IPS DF 19.7 (cell line): ENCODE measurements at places on chromosomes 5 and 9.

GRCh38 chr5:67246108-67246507 lies 49.5 kb upstream of the CD180 start:
- DNase-seq = peak; percentile 7

GRCh38 chr5:132258102-132259068 lies 889 bp downstream of the PDLIM4 start:
- DNase-seq = no peak

- DNase-seq = no peak
Observed at GRCh38 chr5:138805096-138805495, 51.9 kb downstream of the CTNNA1 start.

- peak; percentile 84 for DNase-seq
Observed at GRCh38 chr9:92097997-92098482, 17.2 kb downstream of the SPTLC1 start.

- DNase-seq = no peak
Observed at GRCh38 chr5:14507156-14507941, 74.2 kb upstream of the OTULINL start.

DNA sequence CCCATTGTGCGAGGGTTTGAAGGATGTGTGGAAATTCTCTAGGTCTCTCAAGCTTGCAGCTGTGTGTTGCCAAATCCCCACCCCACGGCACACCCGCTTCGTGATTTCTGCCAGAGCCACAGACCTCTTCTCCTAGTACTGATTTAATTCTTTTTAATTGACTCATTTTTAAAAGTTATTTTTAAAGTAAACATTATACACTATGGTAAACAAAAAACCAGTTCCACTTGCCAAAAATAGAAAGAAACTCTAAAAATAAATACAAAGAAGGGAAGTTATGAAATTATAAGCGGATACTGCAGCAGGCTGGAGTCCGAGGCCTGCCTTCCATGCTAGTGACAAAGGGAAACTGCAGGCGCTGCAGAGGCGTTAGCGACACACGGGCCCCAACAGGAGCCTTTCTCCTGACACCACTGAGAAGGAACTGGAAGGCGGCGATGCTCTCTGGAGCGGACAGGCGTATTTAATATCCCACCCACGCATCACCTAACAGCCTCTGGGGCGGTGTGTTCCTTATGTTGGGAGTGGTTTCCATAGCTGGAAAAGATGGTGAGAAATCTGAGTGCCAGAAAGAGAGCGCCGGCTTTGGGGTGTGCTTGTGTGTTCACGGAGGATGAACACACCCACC lies 122.5 kb downstream of the COL23A1 start:
- DNase-seq = no peak

- DNase-seq = no peak
Observed at GRCh38 chr5:33816791-33817190, 75.0 kb downstream of the ADAMTS12 start.

DNA sequence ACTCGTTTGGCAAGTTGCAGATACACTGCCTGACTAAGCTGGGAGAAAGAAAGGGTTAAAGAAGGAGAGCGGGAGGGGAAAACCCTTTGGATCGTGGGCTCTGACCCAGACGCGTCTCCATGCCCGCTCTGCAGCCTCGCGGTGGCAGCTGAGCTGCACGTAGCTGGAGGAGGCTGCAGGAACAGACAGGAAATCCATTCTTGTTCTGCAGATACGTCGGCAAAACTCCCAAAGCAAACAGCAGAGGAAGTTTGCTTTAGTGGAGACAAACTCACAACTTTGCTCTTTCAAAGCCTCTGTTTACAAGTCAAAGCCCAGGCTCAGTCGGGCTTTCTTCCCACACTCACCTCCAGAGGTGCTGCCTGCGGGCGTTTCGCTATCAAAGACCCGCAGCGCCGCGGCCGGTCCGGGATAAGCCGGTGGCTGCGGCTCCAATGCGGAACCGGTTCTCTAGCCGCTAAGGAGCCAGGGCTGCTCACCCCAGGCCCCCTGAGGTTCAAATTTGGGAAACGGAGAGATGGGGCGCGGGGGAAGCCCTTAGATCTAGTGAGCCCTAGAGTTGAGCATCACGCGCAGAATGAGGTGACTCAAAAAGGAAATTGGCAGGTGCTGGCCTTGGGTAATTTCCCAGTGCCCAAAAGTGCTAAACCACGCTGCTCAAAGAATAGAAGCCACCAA lies 60.7 kb downstream of the MAT2B start:
- DNase-seq = peak; percentile 48

DNA sequence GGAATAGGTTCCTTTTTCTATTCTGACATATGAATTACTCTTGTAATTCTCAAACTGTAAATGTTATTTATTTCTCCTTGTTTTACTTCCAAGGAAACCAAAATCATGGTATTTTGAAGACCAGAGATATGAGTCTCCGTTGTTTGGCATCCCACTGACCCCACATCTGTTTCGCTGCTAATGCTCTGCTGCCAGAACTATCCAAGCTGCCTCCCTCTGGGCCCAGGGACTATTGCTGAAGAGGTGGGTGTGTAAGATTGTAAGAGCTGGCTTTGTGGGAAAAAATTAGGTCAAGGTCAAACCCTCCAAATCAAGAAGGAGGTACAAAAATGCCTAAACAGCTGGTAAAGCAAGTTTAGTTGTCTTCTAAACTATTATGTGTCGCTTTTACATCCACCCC lies 129.4 kb upstream of the MYO10 start:
- no peak for DNase-seq

DNA sequence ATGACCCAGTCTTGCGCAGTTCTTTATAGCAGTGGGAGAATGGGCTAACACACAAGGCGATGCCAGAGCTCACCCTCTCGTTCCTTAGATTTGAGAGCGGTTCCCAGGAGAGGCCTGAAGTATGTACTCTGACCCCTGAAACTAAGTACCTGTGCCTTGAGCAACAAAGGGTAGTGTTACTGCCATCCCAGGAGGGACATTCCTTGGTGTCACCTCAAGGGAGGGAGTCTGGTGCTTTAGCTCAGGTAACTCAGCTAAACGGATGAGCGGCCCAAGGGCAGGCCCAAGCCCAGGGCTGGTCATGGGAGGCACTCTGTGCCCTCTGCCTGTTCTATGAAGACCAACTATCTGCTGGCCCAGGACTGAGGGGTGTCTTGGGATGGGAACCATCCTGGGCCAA lies 20.2 kb downstream of the KYAT1 start:
- DNase-seq = no peak

DNA sequence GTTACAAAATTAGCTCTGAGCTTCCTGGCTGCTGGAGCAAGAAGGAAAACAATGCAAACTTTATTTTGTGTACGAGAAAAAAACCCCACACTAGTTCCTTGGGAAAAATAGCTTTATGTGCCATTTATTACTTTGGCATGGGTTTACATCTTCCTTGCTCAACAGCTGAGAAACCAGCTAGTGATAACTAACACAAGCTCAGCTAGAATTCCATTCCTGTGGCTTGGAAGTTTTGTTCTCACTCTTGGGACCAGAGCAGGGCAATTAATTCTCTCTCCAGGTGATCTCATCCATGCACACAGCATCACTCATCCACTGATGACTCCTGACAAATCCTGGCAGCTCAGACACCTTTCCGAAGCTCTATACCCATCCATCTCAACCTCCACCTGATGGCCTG lies 104.1 kb downstream of the CRB2 start:
- DNase-seq = no peak

DNA sequence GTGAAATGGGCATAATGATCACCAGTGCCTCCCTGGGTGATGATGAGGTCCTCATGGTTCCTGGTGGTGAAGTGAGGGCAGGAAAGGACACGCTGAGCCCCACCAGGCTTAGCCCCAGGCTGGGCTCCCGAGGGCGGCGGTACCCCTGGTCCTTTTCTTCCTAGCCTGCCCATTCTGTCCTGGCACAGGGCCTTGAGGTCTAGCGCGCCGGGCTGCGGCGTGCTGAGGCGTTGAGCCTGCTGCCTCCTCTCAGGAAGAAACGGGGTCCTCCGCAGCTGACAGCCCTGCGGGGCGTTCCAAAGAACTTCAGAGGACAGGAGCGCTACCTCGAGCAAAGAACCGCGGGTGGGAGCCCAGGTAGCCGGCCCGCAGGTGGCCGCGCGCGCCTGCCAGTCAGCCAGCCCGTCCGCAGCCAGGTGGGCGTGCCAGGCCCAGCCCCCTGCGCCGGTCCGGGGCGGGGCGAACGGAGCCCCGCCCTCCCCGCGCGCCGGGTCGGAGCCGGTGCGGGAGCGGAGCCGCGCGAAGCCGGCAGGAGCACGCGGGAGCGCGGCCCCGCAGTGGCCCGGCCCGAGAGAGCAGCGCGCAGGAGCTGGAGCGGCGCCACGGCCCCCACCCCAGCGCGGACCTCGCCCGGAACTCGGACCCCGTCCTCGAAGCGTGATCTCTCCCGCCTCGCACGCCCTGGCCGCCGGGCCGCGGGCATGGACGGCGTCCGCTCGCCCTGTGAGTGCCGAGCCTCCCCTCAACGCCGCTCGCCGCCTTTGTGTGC lies at the start of gene WNK2:
Gene WNK2, plus strand, starts transcription at position 477 of the 769 bp plus-strand sequence. CDS start 791 bp downstream, outside the sequence.
- DNase-seq = no peak

- no peak for DNase-seq
Observed at GRCh38 chr9:82574911-82575310, 488.0 kb downstream of the RASEF start.

GRCh38 chr5:120447706-120448239 lies 16.3 kb upstream of the PRR16 start:
- no peak for DNase-seq

DNA sequence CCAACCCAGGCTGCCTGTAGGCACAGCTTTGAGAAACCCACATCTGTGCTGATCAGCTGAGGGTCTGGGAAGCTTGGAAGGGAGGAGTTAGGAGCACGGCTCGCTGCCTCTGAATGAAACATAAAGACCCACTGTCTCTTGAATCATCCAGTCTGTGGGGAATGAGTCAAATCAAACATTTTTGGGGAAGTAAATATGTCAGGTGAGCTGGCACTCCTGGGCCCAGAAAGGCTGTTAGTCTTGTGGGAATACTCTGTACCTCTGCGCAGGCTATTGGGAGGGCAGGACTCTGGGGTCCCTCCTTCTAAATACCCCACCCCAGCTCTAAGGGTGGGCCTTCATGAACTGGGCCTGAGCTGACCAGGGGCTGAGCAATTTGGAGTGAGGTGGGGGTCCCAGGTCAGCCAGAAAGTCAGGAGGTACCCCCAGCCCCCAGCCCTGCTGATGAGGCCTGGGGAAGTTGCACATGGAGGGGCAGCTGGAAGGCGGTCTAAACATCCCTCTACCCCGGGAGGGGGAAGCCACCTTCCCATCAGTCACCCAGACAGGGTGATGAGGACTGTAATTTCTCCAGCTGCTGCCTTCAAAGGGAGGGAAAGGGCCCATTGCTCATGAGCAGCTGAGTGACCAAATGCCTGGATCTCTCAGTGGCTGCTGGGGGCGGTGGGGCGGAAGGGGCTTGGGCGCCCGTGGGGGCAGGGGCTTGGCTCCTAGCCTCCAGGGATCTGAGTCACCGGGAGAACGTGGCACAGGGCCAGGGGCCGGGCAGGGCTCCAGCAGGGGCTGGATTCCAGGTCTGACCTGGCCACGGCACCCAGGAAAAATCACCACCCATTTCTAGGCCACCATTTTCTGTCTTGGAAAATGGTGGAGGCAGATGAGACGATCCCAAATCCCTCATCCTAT lies 10.8 kb downstream of the FIBCD1 start:
- no peak for DNase-seq

- no peak for DNase-seq
Observed at GRCh38 chr5:66986534-66986933, 210.1 kb downstream of the CD180 start.

DNA sequence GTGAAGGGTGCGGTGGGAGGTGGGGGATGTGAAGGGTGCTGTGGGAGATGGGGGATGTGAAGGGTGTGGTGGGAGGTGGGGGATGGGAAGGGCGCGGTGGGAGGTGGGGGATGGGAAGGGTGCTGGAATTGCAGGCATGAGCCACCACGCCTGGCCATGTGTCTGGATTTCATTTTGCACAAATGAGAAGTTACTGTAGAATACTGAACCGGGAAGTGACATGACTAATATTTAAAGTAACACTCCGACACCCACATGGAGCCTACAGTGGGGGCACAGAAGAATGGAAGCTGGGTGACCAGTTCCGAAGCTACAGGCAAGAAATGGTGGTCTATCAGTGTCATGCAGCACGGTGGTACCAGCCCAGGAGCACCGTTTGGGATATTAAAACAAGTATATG lies 69.9 kb upstream of the SPTLC1 start:
- DNase-seq = no peak

- DNase-seq = no peak
Observed at GRCh38 chr5:154465169-154465568, 12.9 kb downstream of the HAND1 start.

- no peak for DNase-seq
Observed at GRCh38 chr9:134936346-134937163, 18.8 kb upstream of the FCN1 start.

DNA sequence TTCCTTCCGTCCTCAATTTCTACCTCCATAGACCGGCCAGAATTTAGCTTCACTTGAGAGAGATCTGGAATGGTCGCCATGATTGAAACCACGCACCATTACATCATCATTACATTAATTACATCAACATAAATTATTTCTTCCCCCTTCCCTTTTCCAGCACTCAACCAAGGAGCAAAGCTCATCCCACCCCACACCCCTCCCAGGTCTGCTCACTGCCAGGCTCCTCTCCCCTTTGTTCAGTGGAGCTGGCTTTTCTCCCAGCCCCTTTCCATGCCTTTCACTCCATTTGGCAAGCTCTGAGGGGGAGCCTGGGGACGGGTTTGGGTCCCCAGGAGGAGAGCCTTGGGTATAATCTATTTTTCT lies 8.4 kb downstream of the RACK1 start:
- no peak for DNase-seq

DNA sequence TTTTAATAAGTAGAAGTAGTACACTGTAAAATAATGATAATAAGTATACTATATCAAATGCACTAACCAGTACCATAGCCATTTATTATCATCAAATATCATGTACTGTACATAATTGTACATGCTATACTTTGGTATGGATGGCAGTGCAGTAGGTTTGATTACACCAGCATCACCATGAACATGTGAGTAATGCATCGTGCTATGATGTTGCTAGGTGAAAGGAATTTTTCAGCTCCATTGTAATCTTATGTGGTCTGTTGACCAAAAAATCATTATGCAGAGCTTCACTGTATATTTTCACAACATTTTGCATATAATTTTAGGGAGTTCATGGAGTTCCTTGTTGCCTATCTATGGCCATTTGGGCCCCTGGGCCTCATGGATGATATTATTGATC lies 72.2 kb upstream of the HMHB1 start:
- DNase-seq = no peak

- no peak for DNase-seq
Observed at GRCh38 chr9:89532478-89532877, 34.6 kb upstream of the SEMA4D start.

DNA sequence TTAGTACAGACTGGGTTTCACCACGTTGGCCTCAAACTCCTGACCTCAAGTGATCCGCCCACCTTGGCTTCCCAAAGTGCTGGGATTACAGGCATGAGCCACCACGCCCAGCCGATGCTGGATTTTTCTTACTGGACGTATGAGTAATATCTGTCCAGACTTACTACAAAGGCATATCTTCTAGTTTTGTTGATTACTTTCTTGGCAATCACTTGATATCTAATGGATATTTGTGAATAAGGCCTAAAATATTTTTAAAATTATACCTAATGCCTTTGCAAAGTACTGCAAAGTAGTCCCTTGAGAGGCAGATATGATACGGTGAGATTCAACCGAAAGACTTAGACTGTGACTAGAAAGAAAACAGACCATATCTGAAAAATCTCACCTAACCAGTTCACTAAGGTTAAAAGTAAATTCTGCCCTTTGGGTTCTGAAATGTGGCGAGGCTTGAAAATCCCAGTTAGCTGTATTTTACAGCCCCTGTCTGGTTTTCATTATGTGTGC lies 152.1 kb downstream of the GNAQ start:
- no peak for DNase-seq
